ENCODE measurements at places on chromosomes 3 and 15.
A peak's percentile ranks its signal among the peaks of the same experiment; 100 is the strongest.

- no peak for DNase-seq
These were observed 9.5 kb downstream of the ZBTB47 start for GRCh38 chr3:42662813-42663535.

- DNase-seq = no peak
These were observed 279.2 kb downstream of the TLE3 start for GRCh38 chr15:69818529-69818928.

GRCh38 chr15:26561130-26561529 lies 211.7 kb downstream of the GABRB3 start:
- no peak for DNase-seq

DNA sequence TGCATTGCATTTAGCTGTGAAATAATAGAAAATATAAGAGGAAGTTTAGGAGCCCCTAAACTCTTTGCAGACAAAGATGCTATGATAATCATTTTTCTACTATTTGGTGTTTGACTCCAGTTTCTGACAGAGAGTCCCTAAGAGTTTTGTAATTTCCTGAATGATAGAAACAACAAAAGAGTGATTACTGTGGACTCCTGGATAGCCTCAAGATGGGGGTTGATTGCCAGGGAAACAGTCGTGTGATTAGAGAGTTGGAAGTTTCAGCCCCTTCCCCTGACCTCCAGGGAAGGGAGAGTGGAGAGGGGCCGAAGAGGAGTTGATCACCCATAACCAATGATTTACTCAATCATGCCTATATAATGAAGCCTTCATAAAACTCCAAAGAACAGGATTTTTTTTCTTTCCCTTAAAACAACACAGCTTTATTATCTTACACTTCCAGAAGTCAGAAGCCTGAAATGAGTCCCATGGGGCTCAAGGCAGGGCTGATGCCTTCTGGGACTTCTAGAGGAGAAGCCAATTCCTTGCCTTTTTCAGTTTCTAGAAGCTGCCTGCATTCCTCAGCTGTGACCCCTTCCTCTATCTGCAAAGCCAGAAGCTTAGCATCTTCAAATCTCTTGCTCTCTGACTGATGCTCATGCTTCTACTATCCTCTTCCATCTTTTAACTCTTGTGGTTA lies 292.3 kb upstream of the ZPLD1 start:
- DNase-seq = no peak

DNA sequence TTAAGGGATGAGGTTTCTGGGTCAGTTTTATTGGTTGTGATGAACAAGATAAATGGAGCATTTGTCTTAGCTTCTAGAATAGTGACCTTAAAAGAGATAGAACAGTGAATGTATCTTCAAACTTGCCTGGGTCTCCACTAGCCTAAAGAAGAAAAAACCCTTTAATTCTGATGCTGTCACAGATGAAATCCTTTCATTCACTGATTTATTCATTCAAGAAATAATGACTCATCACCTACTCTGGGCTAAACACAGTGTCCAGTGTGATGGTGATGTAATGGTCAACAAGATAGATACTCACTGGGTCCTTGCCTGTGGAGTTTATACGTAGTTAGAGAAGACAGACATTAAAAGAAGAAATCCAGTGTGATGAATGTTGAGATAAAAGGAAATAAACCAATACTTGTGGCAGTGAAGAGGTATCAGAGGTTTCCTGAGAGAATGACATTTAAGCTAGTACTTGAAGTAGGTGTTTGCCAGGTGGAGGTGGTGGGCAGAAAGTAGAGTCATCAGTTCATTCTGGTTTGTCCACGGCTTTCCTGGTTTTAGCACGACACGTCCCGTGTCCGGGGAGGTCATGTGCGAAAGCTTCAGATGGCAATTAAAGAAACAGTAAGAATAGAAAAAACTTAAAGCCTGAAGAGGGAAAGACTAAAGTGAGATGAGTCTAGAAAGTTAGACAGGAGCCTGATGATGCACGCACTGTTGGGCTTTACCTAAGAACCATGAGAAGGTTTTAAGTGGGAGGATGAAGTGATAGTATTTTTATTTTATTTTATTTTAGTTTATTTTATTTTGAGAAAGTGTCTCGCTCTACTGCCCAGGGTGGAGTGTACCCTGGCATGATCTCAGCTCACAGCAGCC lies 18.5 kb downstream of the PAK2 start:
- no peak for DNase-seq

DNA sequence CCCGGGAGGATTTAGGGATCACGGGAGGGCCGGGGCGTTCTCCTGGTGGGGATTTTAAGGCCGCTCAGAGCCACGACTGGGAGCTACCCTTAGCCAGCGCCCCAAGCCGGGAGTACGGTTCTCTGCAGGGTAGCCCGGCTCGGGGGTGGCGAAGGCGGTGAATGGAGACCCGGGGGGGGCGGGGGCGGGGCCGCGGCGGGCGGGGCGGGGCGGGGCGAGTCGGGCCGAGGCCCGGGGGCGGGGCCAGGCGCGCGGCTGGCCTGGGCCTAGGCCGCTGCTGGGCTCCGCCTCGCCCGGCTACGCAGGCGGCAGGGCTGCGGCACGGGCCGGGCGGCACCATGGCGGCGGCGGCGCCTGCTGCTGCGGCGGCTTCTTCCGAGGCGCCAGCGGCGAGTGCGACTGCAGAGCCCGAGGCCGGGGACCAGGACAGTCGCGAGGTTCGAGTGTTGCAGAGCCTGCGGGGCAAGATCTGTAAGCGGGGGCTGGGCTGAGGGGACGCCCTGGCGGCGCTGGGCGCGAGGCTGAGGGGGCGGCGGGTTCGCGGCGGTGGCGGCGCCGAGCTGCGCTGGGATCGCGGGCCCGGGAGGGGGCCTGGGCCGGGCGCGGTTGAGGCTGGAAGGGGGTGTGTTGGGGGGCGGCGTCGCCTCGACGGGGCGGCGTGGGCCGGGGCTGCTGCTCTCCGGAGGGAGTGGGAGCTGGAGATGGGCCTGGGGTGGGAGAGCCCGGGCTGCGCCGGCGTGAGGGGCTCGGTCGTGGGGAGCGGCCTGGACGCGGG lies at the start of gene RASA2:
Gene RASA2 (plus strand): TSS at position 282 of the 775 bp plus-strand sequence. CDS start 57 bp downstream, at position 339.
- DNase-seq = peak; percentile 42

DNA sequence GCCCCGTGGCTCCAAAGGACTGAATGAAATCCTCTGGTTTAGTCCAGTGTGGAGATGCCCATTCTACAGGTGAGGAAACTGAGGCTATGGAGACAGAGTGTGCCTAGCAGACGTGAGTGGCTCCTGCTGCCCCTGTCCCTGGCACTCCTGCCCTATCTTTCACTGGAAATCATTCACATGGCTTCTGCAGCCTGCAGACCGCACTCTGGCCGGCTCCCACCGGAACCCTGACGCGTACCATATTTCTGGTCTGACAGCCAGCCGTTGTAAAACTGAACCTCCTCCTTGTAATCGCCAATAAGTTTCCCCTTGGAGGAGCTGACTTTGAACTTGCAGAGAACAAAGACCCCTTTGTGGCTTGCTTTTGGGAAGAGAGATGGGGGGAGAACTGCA lies 136.5 kb downstream of the CHSY1 start:
- no peak for DNase-seq
